Muscle of leg (tissue), 16 donors: ENCODE measurements at places on chromosomes 12 and 14. TPM values are rescaled to one million over a fixed set of nuclear protein-coding genes. Genes with fewer than 3 reads are reported as not detected.

- DNase-seq = no peak
These were observed 197.0 kb downstream of the ACSS3 start for GRCh38 chr12:81274637-81275529.

GRCh38 chr14:33986804-33987203, 35.9 kb upstream of the EGLN3 start:
- no peak for DNase-seq

DNA sequence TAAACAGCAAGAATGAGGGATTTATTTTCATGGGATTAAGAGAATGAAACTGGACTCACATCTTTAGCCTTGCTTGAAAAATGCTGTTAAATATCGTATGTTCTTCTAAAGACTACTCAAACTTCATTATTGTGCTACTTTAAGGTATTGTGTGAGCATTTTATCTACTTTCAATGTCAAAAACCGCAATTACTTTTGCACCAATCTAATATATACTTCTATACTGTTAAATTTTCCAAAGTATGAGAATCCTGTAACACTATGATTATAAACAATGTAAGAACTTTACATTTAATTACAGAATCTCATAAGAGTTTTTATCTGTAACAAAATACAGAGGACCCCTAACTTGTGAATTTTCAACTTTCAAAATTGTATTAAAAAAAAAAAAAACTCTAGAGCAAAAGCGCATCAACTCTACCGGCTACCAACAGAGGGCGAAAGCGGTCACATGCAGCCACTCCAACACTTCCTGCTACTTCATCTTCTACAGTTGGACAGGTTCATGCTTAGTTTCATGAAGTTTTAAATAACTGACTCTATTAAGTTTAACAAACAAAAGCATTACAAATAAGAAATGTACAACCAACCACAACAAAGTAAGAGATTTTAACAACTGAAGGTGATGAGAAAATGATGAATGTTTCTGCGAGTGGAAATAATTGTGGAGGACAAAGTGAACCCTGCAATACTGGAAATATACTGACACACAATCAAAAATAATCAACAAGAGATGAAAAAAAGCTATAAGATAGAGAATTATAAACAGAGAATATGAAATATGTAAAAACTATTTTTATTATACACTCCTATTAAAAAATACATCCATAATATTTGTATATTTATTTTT, 210.9 kb downstream of the MED13L start:
- peak; percentile 48 for DNase-seq

GRCh38 chr12:101925361-101925760, 48.0 kb downstream of the DRAM1 start:
- DNase-seq = no peak

DNA sequence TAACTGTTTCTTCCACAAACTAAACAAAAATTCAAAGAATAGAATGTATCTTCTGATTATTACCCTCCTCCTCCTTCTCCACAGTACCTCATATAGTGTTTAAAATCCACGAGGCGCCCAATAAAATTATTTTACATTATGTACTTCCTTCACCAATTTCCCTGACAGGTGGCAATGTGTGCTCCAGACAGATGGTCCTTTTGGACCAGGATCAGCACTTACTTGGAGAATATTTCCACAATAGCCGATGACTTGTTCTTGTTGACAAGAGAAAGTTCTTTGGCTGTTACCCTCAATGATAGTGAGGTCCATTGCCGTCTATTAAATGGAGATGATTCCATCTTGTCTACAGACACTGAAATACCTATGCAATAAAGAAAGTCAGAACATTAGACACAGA, 34.9 kb downstream of the LIMA1 start:
- DNase-seq = no peak

The NDUFA9 gene
- polyA plus RNA-seq = 77.1 TPM

The CCDC91 gene
- polyA plus RNA-seq = 23.1 TPM

The LTBR gene
- polyA plus RNA-seq = 41.5 TPM
